ENCODE measurements at places on chromosomes 6 and 20. TPM values are rescaled to one million over a fixed set of nuclear protein-coding genes. Genes with fewer than 3 reads are reported as not detected.

The LY6G6D gene
- not detected for total RNA-seq

The TOX2 gene
- not detected for total RNA-seq

The RWDD1 gene
- 42.1 TPM for total RNA-seq

GRCh38 chr6:143773506-143774150 is 69.5 kb upstream of the LTV1 start:
- H3K27ac ChIP-seq: no peak overlapping the region
- H3K4me3 ChIP-seq: no peak overlapping the region
- no peaks in the 10 kb centered on the region for H3K27me3 ChIP-seq
- peaks cover 20% of the 10 kb centered on the region for H3K36me3 ChIP-seq

- H3K4me3 ChIP-seq: no peak overlapping the region
- no peak overlapping the region for H3K27ac ChIP-seq
- no peaks in the 10 kb centered on the region for H3K36me3 ChIP-seq
- DNase-seq: no peak
- no peaks in the 10 kb centered on the region for H3K27me3 ChIP-seq
- H3K4me1 ChIP-seq: no peaks in the 10 kb centered on the region
Measured at GRCh38 chr6:44594481-44594880, 207.0 kb downstream of the CDC5L start.

DNA sequence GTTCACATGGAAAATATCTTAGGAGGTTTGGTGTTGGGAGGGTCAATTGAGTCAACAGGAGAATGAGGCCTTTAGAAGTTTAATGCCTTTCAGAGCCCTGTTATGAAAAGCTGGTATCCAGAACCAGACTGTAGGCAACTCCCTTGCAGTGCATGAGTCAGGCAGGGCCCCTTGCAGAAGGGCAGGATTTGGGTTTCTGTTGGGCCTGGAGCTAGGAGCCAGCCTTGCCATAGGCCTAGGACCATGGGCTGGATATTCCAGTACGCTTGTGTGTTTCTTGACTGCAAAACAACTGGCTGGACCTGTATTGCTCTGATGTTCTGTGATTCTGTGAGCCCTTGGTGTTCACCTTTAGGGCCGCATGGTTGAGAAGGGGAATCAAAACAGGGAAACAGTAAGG is 350.9 kb upstream of the PRND start:
- DNase-seq: no peak
- peaks cover 4% of the 10 kb centered on the region for H3K27me3 ChIP-seq
- no peak overlapping the region for H3K27ac ChIP-seq

- peak overlapping the region; percentile 70 for H3K4me3 ChIP-seq
- peaks cover 20% of the 10 kb centered on the region for H3K4me1 ChIP-seq
- DNase-seq: no peak
- H3K27me3 ChIP-seq: peaks cover 18% of the 10 kb centered on the region
Measured at GRCh38 chr20:36093025-36093803, 61.3 kb upstream of the EPB41L1 start.

DNA sequence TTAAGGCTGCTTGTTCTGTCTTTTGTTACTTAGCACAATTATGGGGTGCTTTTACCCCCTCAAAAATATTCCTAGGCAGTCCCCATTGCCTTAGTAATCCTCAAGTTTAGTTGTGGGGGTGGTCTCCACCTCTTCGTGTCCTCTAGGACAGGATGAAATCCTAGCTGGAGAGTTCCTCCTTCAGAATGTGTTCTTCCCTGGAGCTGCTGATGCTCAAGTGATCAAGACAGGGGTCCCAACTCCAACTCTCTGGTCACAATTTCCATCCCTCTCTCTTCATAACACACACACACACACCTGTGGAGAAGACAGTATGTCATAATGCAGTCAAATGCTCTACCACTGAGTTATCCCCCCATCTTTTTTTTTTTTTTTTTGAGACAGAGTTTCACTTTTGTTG is 280.7 kb downstream of the UST start:
- H3K4me1 ChIP-seq: peaks cover 23% of the 10 kb centered on the region
- DNase-seq: no peak
- peak overlapping the region; percentile 63 for H3K27ac ChIP-seq
- no peaks in the 10 kb centered on the region for H3K36me3 ChIP-seq
- H3K4me3 ChIP-seq: no peak overlapping the region

DNA sequence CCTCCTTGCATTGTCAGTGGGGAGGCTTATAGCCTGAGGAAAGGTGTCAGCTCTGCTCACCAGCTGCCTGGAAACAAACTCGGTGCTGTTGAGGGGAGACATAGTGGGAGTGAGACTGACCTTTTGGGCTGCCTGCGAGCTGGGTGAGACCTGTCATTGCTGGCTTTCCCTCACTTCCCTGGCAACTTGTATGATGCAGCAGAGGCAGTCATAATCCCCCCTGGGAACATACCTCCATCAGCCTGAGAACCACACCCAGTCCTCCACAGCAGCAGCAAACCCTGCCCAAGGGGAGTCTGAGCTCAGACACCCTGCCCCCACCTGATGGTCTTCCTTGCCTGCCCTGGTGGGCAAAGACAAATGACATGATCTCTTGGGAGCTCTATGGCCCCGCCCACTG is 521.2 kb upstream of the IMPG1 start:
- no peaks in the 10 kb centered on the region for H3K36me3 ChIP-seq
- no peak overlapping the region for H3K27ac ChIP-seq
- DNase-seq: no peak
- no peaks in the 10 kb centered on the region for H3K4me1 ChIP-seq
- no peak overlapping the region for H3K4me3 ChIP-seq

DNA sequence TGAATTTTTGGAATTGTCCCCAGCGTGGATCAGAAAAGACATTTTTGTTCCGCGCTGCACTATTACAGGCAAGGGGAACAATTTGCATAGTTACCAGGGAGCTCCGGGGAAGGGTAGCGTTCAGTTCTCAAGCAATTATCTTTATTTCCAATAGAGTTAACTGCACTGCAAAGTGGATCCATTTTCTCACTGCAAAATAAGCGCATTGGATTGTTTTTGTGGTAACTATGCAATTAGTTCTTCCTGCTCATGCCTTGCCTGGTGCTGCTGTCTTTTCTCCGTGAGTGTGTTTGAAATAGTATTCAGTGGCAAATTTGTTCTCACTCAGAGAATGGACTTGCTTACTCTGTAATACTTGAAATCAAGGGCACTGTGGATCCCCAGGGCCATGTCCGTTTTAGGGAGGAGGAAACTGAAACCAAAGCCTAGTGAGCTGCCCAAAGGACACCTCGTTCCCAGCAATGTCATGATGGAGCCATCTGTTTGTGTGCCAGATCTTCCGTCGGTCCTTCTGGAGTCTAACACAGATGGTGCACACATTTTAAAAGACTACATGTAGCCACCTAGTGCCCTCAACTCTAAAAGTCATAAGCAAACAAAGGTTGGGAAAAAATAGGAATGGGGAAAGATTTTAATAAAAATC is 7.4 kb upstream of the PCK1 start:
- H3K36me3 ChIP-seq: no peaks in the 10 kb centered on the region
- H3K27me3 ChIP-seq: peaks cover 51% of the 10 kb centered on the region
- H3K27ac ChIP-seq: no peak overlapping the region
- no peak for DNase-seq
- no peak overlapping the region for H3K4me3 ChIP-seq

- peaks cover 3% of the 10 kb centered on the region for H3K36me3 ChIP-seq
- H3K4me3 ChIP-seq: peak within 1 kb of the TSS; percentile 65
- peaks cover 10% of the 10 kb centered on the region for H3K4me1 ChIP-seq
- DNase-seq: peak; percentile 68
Measured at GRCh38 chr20:1266167-1266973, at the start of gene SNPH. SNPH (plus strand) TSS chr20:1266294; CDS start chr20:1296240, 29,946 bp downstream.

DNA sequence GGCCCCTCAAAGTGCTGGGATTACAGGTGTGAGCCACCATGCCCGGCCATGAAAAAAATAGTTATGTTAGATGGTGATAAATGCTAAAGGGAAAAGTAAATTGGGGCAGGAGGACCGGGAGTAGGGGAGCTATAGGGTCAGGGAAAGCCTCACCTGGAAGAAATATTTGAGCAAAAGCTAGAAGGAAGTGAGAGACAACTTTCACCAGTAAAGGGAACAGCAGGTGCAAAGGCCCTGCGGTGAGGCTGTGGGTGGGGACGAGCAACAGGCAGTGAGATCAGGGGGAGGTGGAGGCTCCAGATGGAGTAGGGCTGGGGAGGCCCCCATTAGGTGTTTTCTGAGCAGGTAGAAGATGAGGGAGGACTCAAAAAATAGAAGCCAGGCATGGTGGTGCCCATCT is 16.0 kb downstream of the BCAS4 start:
- H3K4me1 ChIP-seq: peaks cover 11% of the 10 kb centered on the region
- no peak overlapping the region for H3K4me3 ChIP-seq
- no peak overlapping the region for H3K27ac ChIP-seq
- H3K27me3 ChIP-seq: no peaks in the 10 kb centered on the region
- no peaks in the 10 kb centered on the region for H3K36me3 ChIP-seq
- no peak for DNase-seq

DNA sequence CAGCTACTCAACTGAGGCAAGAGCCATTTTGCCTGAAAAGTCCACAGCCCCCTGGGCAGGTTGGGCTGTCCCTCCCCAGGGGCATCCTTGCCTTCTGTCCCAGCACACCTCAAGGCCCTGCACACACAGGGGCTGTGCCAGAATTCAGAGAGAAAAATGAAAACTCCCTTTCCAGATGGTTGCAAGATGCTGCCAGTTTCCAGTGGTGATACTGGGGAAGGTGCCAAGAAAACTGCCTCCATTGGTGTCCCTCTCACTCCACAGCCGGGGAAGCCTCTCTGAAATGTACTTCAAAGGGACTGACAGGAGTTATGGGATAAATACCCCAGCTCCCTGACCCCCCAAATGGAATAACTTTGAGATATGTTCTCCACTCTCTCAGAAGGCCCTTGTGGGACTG is 154.2 kb upstream of the MAFB start:
- H3K36me3 ChIP-seq: no peaks in the 10 kb centered on the region
- DNase-seq: no peak
- no peak overlapping the region for H3K4me3 ChIP-seq
- H3K27ac ChIP-seq: no peak overlapping the region

- DNase-seq: no peak
- H3K27me3 ChIP-seq: no peaks in the 10 kb centered on the region
- no peaks in the 10 kb centered on the region for H3K36me3 ChIP-seq
- peaks cover 12% of the 10 kb centered on the region for H3K4me1 ChIP-seq
Measured at GRCh38 chr20:2981646-2982045, 61.8 kb upstream of the GNRH2 start.

DNA sequence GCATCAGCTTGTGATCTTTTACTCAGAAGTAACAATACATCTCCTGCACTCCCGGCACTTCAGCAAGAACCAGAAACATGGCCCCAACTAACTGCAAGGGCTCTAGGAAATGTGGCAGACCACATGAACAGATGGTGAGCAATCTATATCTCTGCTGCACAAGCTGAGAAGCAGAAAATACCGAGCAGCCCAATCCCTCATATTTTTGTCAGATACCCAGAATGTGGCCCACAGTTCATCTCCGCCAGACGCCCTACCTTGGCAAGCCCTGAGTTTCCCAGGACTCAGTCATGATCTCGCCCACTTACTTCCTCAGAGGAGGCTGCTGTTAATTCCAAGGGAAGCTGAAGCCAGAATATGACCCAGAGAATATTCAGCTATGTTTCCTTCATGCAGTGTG is 63.1 kb upstream of the PHACTR1 start:
- H3K4me3 ChIP-seq: no peak overlapping the region
- no peaks in the 10 kb centered on the region for H3K36me3 ChIP-seq
- peak; percentile 39 for DNase-seq
- H3K27me3 ChIP-seq: no peaks in the 10 kb centered on the region

- no peaks in the 10 kb centered on the region for H3K36me3 ChIP-seq
- DNase-seq: no peak
- no peak overlapping the region for H3K4me3 ChIP-seq
- H3K27me3 ChIP-seq: no peaks in the 10 kb centered on the region
- no peaks in the 10 kb centered on the region for H3K4me1 ChIP-seq
Measured at GRCh38 chr6:85691478-85691877, 48.8 kb upstream of the SYNCRIP start.

GRCh38 chr6:130848945-130849344 is 21.7 kb downstream of the SMLR1 start:
- no peaks in the 10 kb centered on the region for H3K36me3 ChIP-seq
- no peak overlapping the region for H3K4me3 ChIP-seq
- peaks cover 9% of the 10 kb centered on the region for H3K4me1 ChIP-seq
- no peaks in the 10 kb centered on the region for H3K27me3 ChIP-seq

DNA sequence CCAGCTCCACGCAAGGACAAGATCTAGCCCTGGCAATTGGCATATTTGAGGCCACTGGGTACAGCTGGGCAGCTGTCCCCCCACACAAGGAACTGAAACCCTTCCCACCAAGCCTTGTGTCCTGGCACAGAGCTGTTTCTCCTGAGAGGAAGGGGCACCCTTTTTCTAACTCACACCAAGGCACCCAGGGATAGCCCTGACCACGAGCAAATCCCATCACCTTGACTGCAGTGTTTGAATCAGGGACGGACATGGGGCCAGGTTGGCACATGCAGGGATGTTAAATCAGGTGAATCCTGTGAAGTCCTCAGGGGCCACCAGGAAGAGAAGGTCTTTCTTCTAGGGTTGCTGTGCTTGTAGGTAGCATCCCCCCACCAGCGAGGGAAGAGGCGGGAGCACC is 246.6 kb downstream of the PREX1 start:
- no peaks in the 10 kb centered on the region for H3K36me3 ChIP-seq
- no peak for DNase-seq
- H3K4me1 ChIP-seq: no peaks in the 10 kb centered on the region
- H3K27ac ChIP-seq: no peak overlapping the region

DNA sequence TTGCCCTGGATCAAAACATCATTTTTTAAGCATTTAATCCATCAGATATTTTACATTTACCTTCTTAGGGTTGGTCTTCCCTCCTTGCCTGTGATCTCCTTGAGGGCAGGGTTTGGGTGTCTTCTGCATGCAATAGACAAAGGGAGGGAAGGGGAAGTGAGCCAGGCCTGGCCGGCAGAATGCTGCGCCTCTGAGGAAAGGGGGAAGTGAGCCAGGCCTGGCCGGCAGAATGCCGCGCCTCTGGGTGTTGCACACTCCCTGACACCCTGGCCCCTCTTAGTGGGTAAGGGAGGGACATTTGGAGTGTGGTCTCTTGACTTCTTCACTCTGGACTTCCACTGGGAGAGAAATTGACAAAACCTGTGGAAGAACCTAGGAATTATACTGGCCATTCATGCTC is 12.4 kb downstream of the PSMF1 start:
- peaks cover 30% of the 10 kb centered on the region for H3K36me3 ChIP-seq
- no peak for DNase-seq
- H3K4me3 ChIP-seq: no peak overlapping the region
- no peaks in the 10 kb centered on the region for H3K27me3 ChIP-seq
- H3K4me1 ChIP-seq: no peaks in the 10 kb centered on the region
- no peak overlapping the region for H3K27ac ChIP-seq

DNA sequence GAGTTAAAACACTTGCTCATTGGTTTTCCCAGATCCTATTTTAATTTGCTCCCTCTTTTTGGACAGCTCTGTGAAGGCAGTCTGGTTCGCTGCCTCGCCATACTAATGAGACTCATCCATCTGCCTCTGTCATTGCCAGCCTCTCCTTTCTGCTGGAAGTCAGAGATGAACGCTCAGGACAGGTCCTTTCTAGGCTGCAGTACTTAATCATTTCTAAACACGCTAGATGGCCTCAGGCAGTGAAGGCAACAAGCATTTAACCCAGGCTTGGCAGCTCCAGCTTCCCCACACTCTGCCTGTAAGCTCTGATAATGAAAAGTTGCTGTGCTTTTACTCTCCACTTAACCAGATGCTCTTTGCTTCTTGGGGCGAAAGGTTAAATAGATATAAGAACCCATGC is 286.7 kb upstream of the POU3F2 start:
- no peaks in the 10 kb centered on the region for H3K27me3 ChIP-seq
- H3K36me3 ChIP-seq: no peaks in the 10 kb centered on the region
- H3K4me1 ChIP-seq: no peaks in the 10 kb centered on the region
- DNase-seq: peak; percentile 37
- H3K4me3 ChIP-seq: no peak overlapping the region
- no peak overlapping the region for H3K27ac ChIP-seq
